Fibroblast of skin of right biceps (primary cell): ENCODE measurements at places on chromosomes 11 and 22.
A peak's percentile ranks its signal among the peaks of the same experiment; 100 is the strongest.

DNA sequence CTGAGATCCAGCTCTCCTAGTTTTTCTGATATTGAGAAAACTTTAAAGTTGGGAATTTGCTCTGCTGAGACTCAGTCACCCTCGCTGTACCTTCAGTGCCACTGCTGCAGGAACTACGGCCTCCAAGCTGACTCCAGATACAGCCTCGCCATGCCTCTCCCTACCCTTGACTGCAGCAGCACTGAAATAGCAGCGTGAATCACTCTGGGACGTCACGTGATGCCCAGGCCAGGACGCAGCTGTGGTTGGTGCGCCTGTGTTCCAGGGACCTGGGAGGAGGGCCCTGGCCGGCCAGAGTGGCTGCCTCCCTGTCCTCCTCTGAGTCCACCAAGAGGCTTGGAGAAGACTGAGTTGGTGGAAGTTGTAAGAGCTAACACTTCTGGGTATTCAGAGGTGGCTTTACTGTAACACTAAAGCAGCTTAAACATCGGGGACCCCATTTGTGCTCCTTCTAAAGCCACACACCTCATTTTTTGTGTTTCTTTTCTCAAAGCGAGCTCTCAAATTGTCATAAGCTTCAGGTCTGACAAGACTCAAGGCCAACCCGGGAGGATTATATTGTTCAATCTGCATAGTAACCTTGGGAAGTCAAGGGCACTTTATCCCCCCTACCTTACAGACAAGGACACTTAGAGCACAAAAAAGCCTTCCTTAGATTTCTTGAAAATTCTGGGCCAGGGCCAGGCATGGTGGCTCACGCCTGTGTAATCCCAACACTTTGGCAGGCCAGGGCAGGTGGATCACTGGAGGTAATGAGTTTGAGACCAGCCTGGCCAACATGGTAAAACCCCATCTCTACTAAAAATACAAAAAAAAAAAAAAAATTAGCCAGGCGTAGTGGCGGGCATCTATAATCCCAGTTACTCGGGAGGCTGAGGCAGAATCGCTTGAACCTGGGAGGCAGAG is 4.2 kb upstream of the STIP1 start:
- DNase-seq: peak; percentile 91

GRCh38 chr11:128970598-128971190 is 28.0 kb upstream of the TP53AIP1 start:
- no peak for DNase-seq

- DNase-seq: no peak
Measured at GRCh38 chr11:11113626-11114025, 239.4 kb downstream of the CSNK2A3 start.

GRCh38 chr11:47314992-47315391 is 37.5 kb downstream of the MYBPC3 start:
- DNase-seq: peak; percentile 26

DNA sequence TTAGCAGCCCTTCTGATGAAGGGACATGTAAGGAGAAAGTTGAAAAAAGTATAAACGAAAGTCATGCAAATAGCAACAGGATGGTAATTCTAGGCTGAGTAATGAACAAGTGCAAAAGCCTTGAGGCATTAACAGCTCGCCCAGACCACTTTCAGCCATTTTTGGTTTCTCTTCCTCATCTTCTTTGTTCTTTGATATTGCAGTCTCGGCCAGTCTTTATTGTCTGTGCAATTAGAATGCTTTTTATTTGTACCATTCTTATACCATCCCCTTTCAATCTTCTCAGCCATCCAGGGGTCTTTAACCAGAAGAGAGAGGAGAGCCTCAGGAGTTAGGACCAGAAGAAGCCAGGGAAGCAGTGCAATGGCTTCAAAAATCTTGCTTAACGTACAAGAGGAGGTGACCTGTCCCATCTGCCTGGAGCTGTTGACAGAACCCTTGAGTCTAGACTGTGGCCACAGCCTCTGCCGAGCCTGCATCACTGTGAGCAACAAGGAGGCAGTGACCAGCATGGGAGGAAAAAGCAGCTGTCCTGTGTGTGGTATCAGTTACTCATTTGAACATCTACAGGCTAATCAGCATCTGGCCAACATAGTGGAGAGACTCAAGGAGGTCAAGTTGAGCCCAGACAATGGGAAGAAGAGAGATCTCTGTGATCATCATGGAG is 7.3 kb downstream of the TRIM34 start:
- no peak for DNase-seq

DNA sequence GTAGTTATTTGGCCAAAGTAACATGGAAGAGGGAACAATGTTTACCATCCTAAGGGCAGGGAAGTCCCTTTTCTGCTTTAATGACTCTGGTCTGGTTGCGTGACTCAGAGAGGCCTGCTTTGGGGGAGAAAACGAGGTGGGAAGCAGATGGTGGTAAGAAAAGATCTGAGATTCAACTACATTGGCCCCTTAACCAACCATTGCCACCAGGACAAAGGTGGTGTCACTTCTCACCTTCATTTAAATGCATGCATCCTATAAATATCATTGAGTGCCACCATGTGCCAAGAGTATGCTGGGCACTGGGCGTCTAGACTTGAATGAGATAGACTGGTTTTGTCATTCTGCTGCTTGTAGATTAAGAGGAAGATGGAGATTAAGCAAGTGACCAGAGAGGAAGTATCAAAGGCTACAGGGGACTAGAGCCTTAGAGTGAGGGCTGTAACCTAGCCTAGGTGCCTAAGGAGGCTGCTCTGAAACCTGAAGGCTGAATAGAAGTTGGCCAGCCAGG is 3.6 kb upstream of the SORL1 start:
- DNase-seq: no peak

- peak; percentile 56 for DNase-seq
Measured at GRCh38 chr11:104609311-104610085, 288.8 kb downstream of the CASP12 start.

DNA sequence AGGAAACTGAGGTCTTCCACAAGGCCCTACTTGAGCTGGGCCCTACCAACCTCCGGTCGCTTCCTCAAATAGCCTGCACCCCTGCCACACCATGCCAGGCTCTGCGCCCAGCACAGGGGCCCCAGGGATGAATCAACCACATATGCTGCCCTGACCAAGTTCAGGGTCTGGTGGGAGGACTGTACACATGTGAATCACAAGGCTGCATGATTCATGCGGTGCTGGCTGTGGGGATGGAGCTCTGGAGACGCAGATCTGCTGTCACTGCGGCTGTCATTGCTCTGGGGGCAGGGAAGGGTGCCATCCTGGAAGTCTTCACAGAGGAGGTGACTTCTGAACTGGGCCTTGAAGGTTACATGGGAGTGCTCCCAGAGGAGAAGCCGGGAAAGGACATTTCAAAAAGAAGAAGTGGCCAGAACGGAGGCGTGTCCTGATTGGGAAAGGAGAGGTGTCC is 21.5 kb downstream of the CYTH4 start:
- peak; percentile 91 for DNase-seq

- peak; percentile 67 for DNase-seq
Measured at GRCh38 chr11:88174709-88175568, at the start of gene RAB38. TSS of gene RAB38 (minus strand) at chr11:88175443. CDS start at chr11:88175384, 59 bp downstream.

DNA sequence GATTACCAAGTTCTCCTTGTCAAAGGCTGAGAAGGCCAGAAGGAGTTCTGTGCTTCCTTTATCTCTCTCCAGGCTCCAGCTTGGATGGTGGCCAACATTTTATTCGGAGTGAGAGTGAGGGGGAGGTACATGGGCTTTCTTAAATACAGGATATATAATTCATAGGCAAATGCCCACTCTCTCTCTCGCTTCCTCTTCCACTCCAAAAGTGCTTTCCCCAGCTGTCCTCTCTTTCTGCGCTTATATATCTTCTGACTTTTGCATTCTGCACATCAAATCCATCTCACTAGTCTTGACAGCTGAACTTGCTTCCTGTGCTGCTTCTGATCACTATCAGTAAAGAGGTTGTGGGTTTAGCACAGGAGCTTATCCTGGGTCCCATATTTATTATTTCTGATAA is 125.4 kb upstream of the ARHGAP20 start:
- no peak for DNase-seq

- DNase-seq: no peak
Measured at GRCh38 chr22:23675502-23676415, 15.1 kb upstream of the RGL4 start.

- no peak for DNase-seq
Measured at GRCh38 chr11:113016905-113017304, 55.7 kb downstream of the NCAM1 start.

DNA sequence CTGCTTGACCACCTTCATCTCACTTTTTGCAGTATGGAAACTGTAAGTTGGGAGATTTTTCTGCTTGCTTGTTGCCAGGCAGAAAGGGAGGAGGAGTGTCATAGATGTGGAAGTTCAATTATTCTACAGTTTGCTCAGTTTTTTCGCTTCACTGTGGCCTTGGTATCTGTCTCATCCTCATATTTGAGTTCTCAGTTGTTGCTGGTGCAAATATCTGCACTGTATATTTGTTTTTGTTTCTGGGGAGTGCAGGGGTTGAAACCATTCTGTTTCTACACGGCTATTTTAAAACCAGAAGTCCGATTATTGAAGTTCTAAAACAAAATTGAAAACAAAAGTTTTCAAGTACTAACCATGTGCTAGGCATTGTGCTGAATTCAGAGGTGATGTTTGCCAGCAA is 153.4 kb downstream of the JRKL start:
- DNase-seq: no peak

- DNase-seq: peak; percentile 45
Measured at GRCh38 chr11:102666331-102666957, 39.1 kb downstream of the MMP27 start.

DNA sequence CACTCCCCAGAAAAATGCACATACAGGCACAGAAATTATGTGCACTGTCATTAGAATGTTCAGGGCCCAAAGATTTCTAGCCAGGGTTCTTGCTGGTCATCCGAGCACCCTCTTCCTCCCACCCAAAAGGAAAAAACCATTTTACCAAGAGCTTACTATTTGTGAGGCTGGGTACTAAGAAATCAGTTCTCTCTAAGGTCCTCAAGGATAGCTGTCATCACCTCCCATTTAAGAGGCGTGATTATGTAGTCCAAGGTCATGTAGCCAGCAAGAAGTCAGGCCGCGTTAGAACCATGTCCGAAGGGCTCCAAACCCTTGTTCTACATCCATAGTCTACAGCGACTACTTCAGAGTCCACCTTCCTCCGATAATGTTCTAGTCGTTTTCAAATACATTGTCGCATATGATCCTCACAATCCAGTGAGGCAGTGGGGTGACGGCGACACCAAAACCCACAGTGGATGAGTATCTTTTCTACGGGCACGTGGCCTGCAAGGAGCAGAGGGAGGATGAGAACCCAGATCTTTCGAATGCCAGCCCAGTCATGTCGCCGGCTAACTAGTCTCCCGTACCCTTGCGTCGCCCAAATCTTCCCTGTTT is 634 bp downstream of the TIMM8B start:
- DNase-seq: peak; percentile 20

DNA sequence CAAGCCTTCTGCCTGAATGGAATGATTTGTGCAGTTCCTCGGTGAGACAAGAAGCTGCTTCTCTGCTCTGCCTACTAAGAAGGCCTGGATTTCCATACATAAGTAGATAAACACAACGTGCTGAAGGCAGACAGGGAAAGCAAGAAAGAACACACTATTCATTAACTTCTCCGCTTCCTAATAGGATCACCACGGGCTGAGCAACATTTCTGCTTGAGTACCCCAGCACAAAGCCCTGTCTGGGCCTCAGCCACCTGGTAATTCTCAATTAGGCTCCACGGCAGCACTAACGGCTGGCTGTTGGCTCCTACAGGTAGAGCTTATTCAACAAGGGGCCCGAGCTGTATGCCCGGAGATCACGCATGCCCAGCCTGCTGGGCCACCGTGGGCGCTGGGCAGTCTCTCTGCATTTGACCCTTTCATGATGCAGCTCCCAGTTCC is 1156.6 kb downstream of the TBC1D22A start:
- no peak for DNase-seq

DNA sequence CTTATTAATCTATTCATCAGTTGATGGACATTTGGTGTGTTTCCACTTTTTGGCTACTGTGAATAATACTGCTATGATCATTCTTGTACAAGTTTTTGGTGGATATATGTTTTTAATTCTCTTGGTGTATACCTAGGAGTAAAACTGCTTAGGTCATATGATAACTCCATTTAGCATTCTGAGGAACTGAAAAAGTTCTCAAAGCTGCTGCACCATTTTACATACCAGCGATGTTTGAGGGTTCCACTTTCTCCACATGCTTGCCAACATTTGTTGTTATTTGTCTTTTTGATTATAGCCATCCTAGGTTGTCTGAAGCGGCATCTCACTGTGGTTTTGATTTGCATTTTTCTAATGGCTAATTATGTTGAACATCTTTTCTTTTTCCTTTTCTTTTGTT is 4.1 kb upstream of the ACER3 start:
- DNase-seq: no peak

GRCh38 chr22:28995551-28995950 is 66.1 kb downstream of the C22orf31 start:
- DNase-seq: no peak

DNA sequence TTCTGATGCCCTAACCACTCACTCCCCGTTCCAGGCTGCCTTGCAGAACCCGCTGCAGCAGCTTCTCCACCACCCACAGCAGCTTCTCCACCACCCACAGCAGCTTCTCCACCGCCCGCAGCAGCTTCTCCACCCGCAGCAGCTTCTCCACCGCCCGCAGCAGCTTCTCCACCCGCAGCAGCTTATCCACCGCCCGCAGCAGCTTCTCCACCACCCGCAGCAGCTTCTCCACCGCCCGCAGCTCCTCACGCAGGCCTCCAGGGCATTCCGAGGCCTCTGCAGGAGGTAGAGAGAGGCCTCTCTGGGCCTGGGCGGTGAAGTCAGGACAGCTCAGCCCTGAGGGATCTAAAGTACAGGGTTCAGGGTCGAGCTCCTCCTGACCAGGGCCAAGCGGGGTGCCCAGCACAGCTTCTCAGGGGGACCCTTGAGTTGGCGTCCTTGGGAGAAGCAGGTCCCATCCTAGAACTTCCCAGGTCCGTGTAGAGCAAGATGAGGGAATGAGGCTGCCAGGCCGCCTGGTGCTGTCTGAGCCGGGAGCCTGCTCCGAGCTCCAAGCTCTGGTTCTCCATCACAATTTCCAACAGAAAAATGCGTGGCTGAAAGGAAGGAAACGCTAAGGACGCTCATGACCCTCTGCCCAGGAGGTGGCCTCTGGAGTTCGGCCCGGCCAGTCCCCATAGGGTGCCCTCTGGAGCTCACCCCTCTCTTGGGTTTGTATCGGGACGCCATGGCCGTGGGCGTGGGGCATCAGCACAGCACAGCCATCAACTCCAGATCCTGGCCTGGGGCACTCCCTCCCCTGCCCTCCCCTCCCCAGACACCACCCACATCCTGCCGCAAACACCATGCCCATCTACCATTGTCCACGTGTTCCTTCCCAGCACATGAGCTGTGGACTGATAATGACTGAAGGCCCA is 528.6 kb downstream of the BRD1 start:
- DNase-seq: no peak

GRCh38 chr22:39148727-39149535 is 3.5 kb downstream of the CBX7 start:
- DNase-seq: no peak

GRCh38 chr11:12164061-12165014 is 53.9 kb downstream of the MICAL2 start:
- DNase-seq: peak; percentile 81

DNA sequence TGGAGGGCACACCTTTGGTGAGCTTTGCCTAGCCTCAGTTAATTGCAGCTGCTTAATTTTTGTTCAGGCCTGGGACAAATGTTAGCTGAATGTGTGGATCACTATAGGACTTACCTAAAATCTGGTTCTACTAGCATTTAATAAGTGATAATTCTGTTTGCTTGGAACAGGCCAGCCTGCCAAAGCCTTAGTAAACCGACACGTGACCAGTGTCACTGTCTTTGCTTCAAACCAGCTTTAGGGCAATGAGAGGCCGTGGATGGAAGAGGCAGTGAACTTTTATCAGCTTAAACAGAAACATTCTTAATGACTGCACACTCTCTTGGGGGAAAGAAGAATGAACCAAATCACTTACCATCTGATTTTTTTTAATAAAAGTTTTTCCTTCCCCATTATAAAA is 10.8 kb downstream of the PARVA start:
- DNase-seq: no peak
